ENCODE measurements at places on chromosomes 4 and X.

DNA sequence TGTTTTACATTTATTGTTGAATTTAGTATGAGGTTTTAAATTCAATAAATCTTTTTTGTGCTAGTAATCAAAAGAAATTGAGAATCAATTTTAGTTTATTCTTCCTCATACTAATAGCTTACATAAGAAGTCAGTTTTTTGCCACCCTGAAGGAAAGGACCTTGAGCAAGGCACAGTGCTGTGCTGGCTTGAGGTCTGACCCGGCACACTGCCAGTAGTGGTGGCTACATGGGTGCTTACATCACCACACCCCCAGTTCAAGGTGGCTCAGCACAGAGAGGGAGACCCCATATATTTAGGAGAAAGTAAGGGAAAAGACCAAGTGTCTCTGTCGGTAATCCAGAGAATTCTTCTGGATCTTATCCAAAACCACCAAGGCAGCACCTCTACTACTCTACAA is 86.0 kb upstream of the LANCL3 start:
- DNase-seq = no peak

- DNase-seq = no peak
These were observed 336.3 kb downstream of the PPP3CA start for GRCh38 chr4:101010987-101011386.

DNA sequence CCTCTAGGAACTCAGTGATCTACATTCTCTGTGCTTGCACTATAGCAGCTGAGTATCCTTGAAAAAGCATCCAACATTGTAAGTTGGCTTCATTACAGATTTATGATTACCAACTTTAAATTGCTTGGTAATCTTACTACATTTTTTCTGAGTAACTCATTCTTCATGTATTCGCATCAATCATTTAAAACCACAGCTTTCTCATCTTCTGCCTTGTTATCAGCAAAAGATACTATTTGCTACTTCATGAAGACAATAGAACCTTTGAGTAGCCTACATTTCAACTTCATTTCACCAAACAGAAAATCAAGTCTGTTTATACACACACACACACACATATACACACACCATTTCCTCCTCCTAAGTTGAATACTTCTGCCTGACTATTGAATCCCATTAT is 6.2 kb upstream of the DCAF8L2 start:
- DNase-seq = no peak

DNA sequence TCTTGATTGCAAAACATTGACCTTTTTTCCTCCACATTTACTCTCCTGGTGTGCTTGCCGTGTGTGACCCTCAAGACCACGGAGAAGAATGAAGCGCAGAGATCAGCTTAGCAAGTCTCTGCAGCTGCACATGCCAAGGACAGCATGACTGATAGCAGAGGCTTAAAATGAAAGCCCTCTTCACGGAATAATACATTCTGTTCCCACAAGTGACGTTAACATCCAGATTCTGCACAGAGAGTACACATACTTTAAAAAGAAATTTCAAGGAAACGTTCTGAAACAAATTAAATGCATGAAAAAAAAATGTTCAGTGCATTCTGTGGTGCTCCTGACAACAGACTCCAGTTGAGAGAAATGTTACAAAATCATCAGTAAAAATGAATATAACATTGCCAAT is 60.9 kb downstream of the SLC7A11 start:
- DNase-seq = no peak

DNA sequence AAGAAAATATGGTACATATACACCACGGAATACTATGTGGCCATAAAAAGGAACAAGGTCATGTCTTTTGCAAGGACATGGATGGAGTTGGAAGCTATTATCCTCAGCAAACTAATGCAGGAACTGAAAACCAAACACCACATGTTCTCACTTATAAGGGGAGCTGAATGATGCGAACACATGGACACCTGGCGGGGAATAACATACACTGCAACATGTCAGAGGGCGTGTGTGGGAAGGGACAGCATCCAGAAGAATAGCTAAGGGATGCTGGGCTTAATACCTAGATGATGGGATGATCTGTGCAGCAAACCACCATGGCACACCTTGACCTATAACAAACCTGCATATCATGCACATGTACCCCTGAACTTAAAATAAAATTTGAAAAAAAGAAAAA is 19.5 kb upstream of the CNKSR2 start:
- no peak for DNase-seq

GRCh38 chr4:88104902-88105610 is 53.4 kb downstream of the ABCG2 start:
- DNase-seq = peak; percentile 31

All from AG09309 (cell line).